Stimulated activated CD4-positive, alpha-beta T cell treated with anti-CD3 and anti-CD28 coated beads, Interleukin-12 subunit alpha, Interleukin-12 subunit beta, amount 100 ng/mL, for 24 hours (primary cell): ENCODE measurements at places on chromosomes 2 and 18.

DNA sequence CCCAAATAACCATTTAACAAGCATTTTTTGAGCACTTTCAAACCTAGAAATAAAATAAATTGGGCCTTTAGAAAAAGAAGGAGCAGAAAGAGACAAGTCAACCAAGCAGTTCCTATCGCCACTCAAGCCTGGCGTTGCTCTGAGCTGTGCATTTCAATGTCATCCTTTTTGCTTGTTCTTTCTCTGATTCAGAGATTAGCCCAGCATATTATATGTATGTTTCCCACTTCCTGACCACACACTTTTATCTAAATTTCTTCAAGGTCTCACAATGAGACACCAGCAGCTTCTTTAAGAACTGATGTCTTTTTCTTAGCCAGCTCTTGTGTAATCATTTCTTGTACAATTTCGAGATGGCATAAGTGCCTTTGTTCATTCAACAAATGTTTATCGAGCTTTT, 344.5 kb upstream of the ID2 start:
- no peak for DNase-seq

GRCh38 chr2:69453475-69454129, 16.4 kb upstream of the NFU1 start:
- no peak for DNase-seq

DNA sequence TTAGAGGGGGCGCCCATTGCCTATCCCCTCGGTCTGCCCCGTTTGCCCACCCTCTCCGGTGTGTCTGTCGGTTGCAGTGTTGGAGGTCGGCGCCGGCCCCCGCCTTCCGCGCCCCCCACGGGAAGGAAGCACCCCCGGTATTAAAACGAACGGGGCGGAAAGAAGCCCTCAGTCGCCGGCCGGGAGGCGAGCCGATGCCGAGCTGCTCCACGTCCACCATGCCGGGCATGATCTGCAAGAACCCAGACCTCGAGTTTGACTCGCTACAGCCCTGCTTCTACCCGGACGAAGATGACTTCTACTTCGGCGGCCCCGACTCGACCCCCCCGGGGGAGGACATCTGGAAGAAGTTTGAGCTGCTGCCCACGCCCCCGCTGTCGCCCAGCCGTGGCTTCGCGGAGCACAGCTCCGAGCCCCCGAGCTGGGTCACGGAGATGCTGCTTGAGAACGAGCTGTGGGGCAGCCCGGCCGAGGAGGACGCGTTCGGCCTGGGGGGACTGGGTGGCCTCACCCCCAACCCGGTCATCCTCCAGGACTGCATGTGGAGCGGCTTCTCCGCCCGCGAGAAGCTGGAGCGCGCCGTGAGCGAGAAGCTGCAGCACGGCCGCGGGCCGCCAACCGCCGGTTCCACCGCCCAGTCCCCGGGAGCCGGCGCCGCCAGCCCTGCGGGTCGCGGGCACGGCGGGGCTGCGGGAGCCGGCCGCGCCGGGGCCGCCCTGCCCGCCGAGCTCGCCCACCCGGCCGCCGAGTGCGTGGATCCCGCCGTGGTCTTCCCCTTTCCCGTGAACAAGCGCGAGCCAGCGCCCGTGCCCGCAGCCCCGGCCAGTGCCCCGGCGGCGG, 1.7 kb downstream of the MYCN start:
- DNase-seq: no peak

- no peak for DNase-seq
Observed at GRCh38 chr18:501406-501714, 859 bp upstream of the COLEC12 start.

GRCh38 chr2:99605036-99605435, 115.2 kb upstream of the REV1 start:
- no peak for DNase-seq

- no peak for DNase-seq
Observed at GRCh38 chr2:179304424-179304823, 39.8 kb upstream of the SESTD1 start.

DNA sequence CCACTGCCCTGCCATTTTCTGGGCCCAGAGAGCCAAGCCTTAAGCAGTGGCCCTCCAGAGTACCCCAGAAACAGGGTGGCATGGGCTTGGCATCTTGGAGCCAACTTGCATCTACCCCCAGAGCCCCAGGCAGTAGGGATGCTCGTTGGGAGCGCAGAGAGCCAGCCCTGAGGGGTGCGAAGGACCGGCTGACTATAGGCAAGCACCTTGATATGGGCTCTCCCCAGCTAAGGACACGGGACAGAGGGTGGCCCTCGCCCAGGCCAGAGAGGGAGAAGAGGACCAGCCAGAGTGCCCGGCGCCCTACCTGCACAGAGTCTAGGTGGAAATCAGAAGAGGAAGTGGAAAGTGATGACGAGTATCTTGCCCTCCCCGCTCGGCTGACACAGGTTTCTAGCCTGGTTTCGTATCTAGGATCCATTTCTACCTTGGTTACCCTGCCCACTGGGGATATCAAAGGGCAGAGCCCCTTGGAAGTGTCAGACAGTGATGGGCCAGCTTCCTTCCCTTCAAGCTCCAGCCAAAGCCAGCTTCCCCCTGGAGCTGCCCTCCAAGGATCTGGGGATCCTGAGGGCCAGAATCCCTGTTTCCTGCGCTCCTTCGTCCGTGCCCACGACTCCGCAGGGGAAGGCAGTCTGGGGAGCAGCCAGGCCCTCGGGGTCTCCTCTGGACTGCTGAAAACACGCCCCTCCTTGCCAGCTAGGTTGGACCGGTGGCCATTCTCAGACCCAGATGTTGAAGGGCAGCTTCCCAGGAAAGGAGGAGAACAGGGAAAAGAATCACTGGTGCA, 16.2 kb downstream of the CEP68 start:
- DNase-seq: no peak

- no peak for DNase-seq
Observed at GRCh38 chr2:33726415-33726814, 127.3 kb upstream of the FAM98A start.

DNA sequence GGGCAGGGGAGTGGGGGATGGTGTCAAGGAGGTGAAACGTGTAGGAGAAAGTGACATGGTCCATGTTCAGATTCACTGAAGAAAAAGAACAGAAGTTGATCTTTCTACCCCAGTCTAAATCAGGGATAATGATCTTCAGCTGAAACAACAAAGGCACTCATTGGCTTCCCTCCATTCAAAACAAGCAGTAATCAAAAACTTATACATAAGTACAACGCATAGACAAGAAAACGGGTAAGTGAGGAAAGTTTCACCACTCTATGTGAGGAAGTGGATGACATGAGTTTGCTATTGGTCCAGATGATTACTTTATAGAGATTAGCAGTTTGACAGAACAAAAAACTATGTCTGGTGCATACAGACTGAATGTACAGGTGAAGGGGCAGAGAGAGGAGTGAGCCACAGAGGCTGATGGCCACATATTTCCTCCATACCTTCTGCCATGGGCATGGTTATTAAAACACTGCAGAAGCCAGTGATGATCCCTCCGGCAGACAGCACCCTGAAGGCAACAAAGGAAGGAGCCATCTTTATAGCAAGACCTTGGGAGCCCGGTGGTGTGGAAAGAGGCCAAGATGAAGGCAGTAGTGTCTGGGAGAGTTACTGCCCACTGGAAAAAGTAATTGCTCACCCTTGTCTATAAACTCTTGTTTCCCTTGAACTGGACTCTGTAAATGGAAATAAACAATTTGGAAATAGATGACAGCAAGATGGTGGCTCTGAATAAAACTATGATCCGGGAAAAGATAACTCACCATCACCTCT, 57.7 kb downstream of the SLC25A12 start:
- no peak for DNase-seq

DNA sequence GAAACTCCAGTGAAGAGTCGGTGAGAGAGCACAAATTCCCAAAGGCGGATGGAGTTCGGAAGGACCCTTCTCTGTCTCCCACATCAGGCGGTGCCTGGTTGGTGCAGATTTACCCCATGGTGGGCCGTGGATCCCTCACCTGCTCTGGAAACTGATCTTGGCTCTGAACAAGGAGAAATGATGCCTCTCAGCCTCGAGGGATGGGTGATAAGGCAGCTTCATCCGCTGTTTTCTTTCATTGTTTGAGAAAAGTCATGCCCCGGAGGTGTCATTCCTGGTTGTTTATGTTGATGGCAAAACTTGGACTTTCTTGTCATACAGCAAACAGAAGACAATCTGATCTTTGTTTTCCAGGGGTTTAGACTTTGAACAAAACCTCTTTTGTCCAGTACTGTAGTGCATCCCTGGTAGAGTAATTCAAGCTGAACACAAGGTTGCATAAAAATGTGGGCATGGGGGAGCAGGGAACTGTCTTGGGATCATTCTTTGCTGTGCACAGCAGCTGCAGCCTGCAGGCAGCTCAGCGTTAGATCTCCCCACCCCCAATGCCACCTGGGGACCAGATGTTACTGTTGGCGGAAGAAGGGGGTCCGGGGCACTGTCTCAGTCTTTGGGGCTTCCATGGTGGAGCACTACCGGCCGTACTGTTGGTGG, 81.3 kb downstream of the NFATC1 start:
- DNase-seq: no peak

DNA sequence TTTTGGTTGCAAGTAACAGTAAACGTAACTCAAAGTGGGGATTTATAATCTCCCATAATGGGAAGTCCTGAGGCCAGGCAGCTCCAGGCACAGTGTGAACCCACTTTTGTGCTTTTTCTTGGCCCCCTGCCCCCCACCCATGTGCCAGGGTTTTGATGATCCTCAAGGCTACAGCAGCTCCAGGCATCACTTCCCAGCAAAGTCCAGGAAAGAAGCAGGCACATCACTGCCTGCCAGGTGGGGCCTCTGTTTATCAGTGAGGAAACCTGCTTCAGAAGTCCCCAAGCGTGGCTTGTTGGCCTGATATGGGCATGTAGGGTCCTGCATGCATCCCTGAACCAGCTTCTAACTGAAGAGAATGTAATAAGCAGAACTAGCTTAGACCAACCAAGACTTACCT, 299.2 kb upstream of the SKOR2 start:
- DNase-seq: no peak

DNA sequence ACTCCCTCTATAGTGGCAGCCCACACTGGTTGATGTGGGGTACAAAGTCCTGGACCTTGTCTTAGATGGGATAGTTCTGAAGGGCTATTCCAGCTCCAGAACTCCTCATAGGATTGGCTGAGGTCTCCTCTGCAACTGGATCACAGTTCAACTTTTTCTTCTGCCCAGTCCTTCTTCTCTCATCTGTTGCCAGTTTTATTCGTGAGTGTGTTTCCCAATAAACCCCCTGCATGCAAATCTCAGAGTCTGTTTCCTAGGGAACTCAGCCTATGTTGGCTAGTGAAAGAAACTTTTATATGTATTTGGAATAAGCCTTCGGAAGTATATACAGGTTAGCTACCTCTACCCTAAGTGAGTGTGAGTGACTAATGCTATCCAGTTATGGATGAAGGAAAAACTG, 823.4 kb downstream of the SLC4A3 start:
- DNase-seq: no peak

DNA sequence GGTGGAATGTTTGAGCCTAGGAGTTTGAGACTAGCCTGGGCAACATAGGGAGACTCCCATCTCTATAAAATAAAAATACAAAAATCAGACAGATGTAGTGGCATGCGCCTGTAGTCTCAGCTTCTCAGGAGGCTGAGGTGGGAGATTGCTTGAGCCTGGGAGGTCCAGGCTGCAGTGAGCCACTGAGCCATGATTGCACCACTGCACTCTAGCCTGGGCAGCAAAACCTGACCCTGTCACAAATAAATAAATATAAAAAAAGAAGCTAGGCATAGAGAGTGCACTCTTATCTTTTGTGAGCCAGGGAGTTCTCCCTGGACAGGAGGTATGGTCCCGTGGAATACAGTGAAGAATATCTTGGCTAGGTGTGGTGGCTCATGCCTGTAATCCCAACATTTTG, 11.0 kb upstream of the KYNU start:
- DNase-seq: no peak

GRCh38 chr2:118250001-118250400, 161.7 kb downstream of the INSIG2 start:
- DNase-seq: no peak

DNA sequence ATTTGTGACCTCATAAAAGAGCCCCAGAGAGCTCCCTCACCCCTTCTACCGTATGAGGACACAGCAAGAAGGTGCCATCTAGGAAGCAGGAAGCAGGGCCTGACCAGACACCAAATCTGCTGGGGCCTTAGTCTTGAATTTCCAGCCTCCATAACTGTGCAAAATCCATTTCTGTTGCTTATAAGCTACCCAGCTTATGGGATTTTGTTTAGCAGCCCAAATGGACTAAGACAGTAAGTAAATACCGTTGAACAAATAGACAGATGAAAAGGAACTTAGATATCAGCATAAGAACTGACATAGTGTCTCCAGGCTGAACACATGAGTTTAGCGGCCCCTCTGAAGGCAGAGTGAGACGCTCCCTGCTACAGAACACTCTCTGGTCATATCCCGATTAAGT, 130.9 kb downstream of the UXS1 start:
- no peak for DNase-seq

GRCh38 chr18:76346490-76347130, 148.4 kb downstream of the ZNF516 start:
- no peak for DNase-seq

DNA sequence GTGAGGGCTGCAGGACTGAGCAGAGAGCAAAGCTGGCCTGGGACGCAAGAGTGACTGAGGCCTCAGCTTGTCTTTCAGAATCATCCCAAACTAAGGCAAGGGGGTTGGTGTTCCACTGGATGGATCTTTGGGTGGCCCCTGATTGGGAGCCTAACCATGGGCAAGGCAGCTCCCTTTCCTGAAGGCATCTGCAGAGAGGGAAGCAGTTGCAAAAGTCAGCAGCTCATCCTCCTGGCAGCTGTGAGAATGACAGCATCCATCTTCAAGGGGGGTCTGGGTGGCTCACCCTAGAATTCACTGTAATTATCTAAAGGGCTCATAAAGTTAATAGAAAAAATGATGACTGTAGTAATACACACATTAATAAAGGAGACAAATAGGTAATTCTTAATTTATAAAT, 46.5 kb upstream of the RAB31 start:
- no peak for DNase-seq

- no peak for DNase-seq
Observed at GRCh38 chr2:16638946-16639345, 26.7 kb downstream of the CYRIA start.

DNA sequence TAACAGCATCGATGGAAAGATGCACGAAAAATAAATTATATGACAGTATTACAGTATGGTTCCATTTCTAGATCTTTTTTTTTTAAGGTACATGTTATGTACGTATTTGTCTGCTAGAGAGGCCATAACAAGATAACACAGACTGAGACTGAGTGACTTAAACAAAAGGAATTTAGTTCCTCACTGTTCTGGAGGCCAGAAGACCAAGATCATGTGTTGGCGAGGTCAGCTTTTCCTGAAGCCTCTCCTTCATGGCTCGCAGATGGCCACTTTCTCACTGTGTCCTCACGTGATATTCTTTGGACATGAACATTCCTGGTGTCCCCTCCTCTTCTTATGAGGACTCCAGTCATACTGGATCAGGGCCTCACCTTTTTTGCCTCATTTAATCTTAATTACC, 177.4 kb downstream of the CAPN13 start:
- DNase-seq: no peak
